ENCODE measurements at places on chromosomes 7 and 10. TPM values are rescaled to one million over a fixed set of nuclear protein-coding genes. Genes with fewer than 3 reads are reported as not detected.

GRCh38 chr7:1936006-1936310 is 265.9 kb downstream of the ELFN1 start:
- H3K27me3 ChIP-seq: no peaks in the 10 kb centered on the region
- H3K36me3 ChIP-seq: no peaks in the 10 kb centered on the region
- DNase-seq: no peak

- H3K27ac ChIP-seq: no peak overlapping the region
- no peaks in the 10 kb centered on the region for H3K36me3 ChIP-seq
- peak; percentile 41 for DNase-seq
- no peaks in the 10 kb centered on the region for H3K4me1 ChIP-seq
- H3K27me3 ChIP-seq: no peaks in the 10 kb centered on the region
Observed at GRCh38 chr7:151923097-151923876, 33.0 kb upstream of the GALNTL5 start.

DNA sequence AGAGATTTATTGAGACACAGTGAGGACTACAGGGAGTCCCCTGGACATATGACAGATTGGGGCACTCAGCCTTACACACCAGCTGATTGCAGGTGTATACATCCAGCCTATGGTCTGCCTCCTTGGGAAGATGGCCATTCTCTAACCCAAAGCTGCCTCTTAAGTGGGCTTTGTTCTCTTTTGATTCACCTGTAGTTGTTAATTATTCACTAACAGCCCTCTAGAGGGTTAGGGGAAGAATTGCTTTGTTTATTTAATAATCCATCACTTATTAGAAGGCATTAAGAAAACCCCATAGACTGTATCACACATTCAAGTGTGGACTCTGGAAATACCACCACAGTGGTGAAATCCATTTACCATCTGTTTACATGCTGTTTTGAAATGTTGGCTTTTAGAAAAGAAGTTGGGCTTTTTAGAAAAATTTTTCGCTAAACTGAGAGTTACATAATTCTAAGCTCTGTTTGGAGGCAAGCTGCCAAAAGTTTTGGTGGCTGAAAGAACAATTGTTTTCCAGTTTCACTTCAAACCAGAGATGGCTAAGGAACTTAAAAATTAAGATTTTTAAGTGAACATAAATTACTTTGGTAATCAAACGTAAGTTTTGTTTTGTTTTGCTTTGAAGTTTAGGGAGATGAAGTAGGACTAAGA is 379.1 kb downstream of the ADRA2A start:
- H3K36me3 ChIP-seq: no peaks in the 10 kb centered on the region
- H3K27ac ChIP-seq: no peak overlapping the region
- peak; percentile 52 for DNase-seq
- H3K27me3 ChIP-seq: no peaks in the 10 kb centered on the region
- H3K4me3 ChIP-seq: no peak overlapping the region

- H3K36me3 ChIP-seq: no peaks in the 10 kb centered on the region
- no peak overlapping the region for H3K4me3 ChIP-seq
- DNase-seq: no peak
Observed at GRCh38 chr7:105187302-105188169, 173.5 kb downstream of the KMT2E start.

DNA sequence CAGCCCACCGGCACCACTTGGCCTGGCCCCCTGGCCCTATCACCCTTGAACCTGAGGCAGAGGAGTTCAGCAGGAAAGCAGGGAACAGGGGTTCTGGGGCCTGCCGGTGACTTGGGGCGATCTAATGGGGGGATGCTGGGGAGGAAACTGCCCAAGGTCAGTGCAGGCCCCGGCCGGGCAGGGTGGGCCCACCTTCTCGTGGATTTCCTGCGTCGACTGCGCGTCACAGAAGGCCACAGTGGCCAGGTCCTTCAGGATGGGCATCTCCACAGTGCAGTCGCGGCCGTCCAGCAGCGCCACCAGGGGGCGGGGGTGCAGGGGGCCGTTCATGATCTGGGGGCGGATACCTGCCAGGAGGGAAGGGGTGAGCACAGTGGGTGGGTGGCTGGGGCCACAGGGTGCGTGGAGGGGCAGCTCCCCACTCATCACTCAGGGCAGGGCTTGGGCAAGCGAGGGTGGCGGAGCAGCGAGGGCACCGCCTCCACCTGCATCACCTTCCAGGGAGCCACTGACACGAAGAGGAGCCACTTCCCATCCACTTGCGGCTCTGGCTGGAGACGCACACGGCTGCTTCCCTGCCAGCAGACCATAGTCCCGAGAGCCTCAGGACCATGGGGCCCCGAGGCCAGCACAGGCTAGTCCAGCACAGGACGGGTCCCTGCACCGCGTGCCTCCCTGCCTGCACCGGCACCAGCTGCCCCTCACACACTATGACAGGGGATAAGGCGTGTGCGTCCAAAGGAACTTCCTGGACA is 61.4 kb downstream of the ZRANB1 start:
- DNase-seq: no peak
- H3K27ac ChIP-seq: no peak overlapping the region
- no peak overlapping the region for H3K4me3 ChIP-seq
- H3K36me3 ChIP-seq: no peaks in the 10 kb centered on the region
- H3K4me1 ChIP-seq: peaks cover 72% of the 10 kb centered on the region
- H3K27me3 ChIP-seq: no peaks in the 10 kb centered on the region

- no peak overlapping the region for H3K27ac ChIP-seq
- H3K27me3 ChIP-seq: no peaks in the 10 kb centered on the region
- H3K4me1 ChIP-seq: peaks cover 26% of the 10 kb centered on the region
- DNase-seq: no peak
- no peaks in the 10 kb centered on the region for H3K36me3 ChIP-seq
- no peak overlapping the region for H3K4me3 ChIP-seq
Observed at GRCh38 chr7:144454-144826, 47.9 kb upstream of the FAM20C start.

DNA sequence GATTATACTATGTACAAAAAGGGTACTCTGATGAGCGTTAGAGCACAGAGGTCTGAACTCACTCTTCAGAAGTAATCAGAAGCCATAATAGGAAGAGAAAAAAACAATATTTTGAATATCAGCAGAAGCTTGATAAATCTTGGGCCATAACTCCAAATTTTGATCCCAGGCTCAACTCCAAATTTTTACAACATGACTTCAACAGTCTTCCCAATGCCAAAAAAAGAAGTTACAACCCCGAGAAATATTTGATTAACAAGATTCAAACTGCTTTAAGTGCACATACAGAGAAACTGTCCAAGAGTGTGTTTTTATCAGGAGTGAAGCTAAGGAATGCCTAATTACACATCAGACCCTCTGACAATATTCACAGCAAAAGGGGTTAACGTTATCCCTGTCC is 7.5 kb downstream of the MPP7 start:
- H3K4me3 ChIP-seq: no peak overlapping the region
- no peaks in the 10 kb centered on the region for H3K4me1 ChIP-seq
- DNase-seq: no peak

DNA sequence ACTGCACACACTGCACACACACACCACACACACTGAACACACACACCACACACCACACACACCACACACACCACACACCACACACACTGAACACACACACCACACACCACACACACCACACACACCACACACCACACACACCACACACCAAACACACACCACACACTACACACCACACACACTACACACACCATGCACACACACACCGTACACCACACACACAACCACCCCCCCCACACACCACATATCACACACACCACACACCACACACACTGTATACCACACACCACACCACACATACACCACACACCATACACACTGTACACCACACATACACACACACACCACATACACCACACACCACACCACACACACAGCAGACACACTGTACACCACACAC is 59.5 kb downstream of the FAM204A start:
- H3K4me1 ChIP-seq: no peaks in the 10 kb centered on the region
- H3K4me3 ChIP-seq: no peak overlapping the region
- H3K27me3 ChIP-seq: no peaks in the 10 kb centered on the region
- H3K36me3 ChIP-seq: no peaks in the 10 kb centered on the region
- DNase-seq: no peak
- no peak overlapping the region for H3K27ac ChIP-seq

DNA sequence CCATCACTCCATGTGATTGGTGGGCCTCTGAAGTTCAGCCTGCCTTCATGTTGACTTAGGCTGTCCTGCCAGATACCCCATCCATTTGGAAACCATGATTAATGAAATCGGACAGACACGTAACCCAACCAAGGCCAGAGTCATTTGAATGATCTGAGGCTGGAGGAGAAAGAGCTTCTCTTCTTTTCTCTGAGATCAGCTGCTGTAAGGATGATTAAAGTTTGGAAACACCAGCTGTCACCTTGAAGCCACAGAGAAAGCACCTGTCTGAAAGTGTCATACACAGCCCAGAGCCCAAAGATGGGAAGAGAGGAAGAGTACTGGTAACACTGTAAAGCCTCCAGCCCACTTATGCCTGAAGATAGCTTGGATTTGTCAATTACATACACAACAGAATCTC is 22.9 kb downstream of the NEBL start:
- DNase-seq: no peak
- H3K4me1 ChIP-seq: no peaks in the 10 kb centered on the region
- H3K27ac ChIP-seq: no peak overlapping the region

- no peak for DNase-seq
- H3K27me3 ChIP-seq: no peaks in the 10 kb centered on the region
- H3K36me3 ChIP-seq: no peaks in the 10 kb centered on the region
- H3K27ac ChIP-seq: peak overlapping the region; percentile 80
Observed at GRCh38 chr7:30771880-30772425, 736 bp downstream of the MINDY4 start.

DNA sequence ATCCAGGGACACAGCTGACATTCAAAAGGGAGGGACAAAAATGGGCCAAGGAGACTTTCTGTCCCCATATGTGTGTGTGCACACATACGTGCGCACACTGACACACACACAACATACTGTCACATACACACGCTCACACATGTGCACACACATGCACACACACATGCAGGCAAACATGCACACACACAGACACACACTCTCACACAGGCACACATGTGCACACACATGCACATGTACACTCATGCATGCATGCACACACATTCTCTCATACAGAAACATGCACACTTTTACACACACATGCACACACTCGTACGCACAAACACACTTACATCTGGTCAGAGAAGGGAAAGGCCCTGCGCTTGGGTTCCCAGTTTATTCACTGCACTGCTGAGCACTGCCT is 155.1 kb upstream of the MKI67 start:
- no peaks in the 10 kb centered on the region for H3K4me1 ChIP-seq
- no peaks in the 10 kb centered on the region for H3K27me3 ChIP-seq
- no peak for DNase-seq
- H3K27ac ChIP-seq: no peak overlapping the region

GRCh38 chr10:182441-183201 is 47.4 kb downstream of the ZMYND11 start:
- no peak overlapping the region for H3K27ac ChIP-seq
- no peaks in the 10 kb centered on the region for H3K36me3 ChIP-seq
- H3K4me3 ChIP-seq: no peak overlapping the region
- no peaks in the 10 kb centered on the region for H3K4me1 ChIP-seq
- DNase-seq: no peak

- no peaks in the 10 kb centered on the region for H3K36me3 ChIP-seq
- no peaks in the 10 kb centered on the region for H3K27me3 ChIP-seq
- no peaks in the 10 kb centered on the region for H3K4me1 ChIP-seq
- H3K4me3 ChIP-seq: no peak overlapping the region
- no peak overlapping the region for H3K27ac ChIP-seq
Observed at GRCh38 chr10:99172128-99172738, 63.4 kb downstream of the HPSE2 start.

DNA sequence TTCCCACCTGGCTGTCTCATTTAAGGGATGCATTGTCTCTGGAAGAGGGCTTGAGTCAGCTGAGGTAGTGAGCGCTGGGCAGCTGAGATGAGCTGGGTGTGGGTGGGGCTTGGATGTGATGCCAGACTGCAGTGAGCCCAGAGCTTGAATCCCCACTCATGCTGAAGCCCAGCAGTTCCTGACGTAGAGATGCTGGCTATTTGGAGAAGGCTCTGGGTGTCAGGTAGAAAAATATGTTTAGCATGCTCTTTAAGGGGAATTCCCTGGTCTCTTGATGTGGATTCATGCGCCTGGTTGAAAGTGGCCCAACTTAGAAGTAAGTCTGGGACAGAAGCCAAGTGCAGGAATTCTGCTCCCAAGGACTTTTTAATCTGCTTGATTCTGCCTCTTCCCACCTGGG is 241.5 kb upstream of the IGFBP3 start:
- no peaks in the 10 kb centered on the region for H3K4me1 ChIP-seq
- no peaks in the 10 kb centered on the region for H3K36me3 ChIP-seq
- H3K27ac ChIP-seq: no peak overlapping the region
- H3K27me3 ChIP-seq: no peaks in the 10 kb centered on the region
- no peak for DNase-seq

GRCh38 chr7:120332433-120332832 is 59.5 kb downstream of the KCND2 start:
- DNase-seq: no peak
- no peaks in the 10 kb centered on the region for H3K4me1 ChIP-seq
- H3K4me3 ChIP-seq: no peak overlapping the region
- no peaks in the 10 kb centered on the region for H3K27me3 ChIP-seq
- H3K27ac ChIP-seq: no peak overlapping the region

PSD gene
- total RNA-seq: 22.0 TPM

C10orf53 gene
- total RNA-seq: 33.5 TPM

SH3PXD2A gene
- 10.8 TPM for total RNA-seq

FFAR4 gene
- 0.12 TPM for total RNA-seq

CC2D2B gene
- total RNA-seq: 7.7 TPM
